ENCODE measurements at places on chromosomes 7 and 10. TPM values are rescaled to one million over a fixed set of nuclear protein-coding genes. Genes with fewer than 3 reads are reported as not detected.

DNA sequence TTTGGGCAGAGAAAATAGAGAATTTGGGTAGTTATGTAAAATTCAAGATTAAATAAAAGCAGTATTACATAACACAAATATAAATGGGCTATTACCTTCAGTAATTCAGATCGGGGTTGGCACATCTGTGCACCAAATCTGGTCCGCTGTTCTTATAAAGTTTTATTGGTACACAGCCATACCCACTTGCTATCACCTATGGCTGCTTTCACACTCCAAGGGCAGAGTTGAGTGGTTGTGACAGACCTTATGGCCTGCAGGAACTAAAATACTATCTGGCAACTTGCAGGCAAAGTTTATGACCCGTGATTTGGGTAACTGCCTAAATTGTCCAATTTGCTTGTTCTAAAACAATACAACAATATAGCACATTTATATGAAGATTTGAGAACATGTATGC, 249.3 kb downstream of the DIP2C start:
- DNase-seq, result no peak

GRCh38 chr10:74837743-74838142, 11.3 kb downstream of the KAT6B start:
- DNase-seq, result no peak

DNA sequence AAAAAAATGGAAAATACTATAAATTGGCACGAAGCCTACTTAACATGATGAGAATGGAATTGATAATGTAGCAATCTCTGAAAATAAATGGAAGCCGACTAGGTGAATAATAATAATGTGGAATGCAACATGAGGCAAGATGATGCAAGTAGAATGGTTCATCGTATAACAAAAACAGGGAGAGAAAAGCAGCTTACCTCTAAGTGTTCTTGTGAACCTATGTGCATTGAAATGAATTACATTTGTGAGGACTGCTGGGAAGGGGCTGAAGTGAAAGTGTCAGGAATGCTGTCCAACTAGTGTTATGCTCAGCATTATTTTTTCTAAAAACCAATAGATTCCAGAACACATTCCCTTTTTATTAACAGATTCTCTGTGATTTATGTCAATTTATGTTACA, 440.6 kb upstream of the LRRN3 start:
- DNase-seq, result no peak

- no peak for DNase-seq
Measured at GRCh38 chr10:33579996-33580395, 245.5 kb upstream of the NRP1 start.

GRCh38 chr7:132207211-132207610, 369.1 kb downstream of the PLXNA4 start:
- DNase-seq, result no peak

DNA sequence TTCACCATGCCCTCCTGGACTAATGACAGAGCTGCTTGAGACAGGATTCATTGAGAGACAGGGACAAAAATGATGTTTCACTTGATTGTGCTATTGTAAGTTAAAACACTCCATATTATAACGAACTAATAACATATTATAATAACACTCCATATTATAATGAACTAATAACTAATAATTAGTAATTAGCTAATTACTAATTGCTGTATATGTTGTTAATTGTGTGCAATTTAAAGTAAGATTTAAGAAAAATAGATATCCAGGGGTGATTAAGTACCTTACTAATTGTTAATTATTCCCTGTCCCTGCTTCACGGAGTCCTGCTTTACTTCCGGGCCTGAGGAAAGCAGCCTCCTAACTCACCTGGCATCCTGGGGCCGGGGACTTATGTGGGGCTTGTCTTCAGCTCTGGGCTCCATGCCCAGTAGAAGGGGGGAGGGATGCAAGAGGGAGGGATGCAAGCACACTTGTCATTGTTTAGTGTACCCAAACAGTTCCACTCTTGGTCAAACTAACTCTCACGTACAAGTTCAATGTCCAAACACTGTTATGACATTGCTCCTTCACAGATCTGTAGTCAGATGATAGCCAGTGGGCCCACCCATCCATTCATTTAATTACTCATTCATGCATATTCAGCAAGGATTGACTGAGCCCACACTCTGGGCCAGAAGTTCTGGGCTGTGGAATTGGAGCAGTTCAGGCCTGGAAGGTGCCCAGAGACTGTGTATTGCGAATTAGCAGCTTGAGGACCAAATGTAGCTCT, 53.8 kb downstream of the COL13A1 start:
- no peak for DNase-seq

Gene ITPRID1
- total RNA-seq, result not detected

Gene CPA4
- total RNA-seq, result 1.5 TPM

All from left lung (tissue), 14 donors.